Skeletal muscle cell (primary cell): ENCODE measurements at places on chromosomes 7 and 10.

DNA sequence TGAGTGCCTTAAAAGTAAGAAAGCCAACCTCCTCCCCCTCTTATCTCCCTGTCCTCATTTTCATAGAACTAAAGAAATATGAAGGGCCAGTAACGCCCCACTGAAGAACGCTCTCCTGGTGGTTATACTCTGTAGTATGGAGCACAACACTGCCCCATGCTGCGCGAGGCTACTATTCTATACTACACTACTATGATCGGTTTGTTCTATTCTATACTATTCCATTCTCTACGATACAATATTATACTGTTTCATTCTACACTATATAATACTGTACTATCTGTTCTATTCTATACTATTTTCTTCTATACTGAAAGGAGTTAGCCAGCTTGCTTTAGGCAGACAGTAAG, 34.8 kb downstream of the DIP2C start:
- DNase-seq, result no peak

GRCh38 chr7:105623378-105623777, 42.1 kb upstream of the EFCAB10 start:
- DNase-seq, result no peak

DNA sequence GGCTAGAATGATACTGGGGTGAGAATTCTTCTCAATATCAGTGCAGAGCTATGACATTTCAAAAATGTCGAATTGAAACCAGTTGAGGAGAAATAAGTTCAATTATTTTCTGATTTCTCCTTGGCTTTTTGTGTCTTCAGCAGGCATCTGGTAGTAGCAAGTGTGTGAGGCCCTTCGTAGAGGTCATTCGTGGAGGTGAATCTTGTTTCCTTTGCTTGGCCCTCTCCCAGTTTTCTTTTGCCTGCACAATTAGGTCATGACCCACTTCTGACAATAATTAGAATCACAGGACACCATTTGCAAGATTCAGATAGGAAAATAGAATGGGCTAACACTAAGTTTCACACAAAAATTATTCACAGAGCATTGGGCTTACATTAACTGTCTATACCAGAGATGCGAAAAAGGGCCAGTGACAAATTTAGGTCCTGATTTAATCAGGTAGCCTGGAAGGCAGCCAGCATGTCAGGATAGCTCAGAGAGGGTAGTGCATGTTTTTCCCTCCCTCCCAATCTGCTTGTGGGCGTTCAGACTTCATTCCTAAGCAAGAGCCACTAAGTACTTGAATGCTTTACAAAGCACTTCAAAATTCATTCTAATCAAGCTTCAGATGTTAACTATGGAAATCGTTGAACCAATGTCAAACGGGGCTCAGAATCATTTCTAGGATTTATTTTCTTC, 24.0 kb upstream of the A1CF start:
- no peak for DNase-seq

GRCh38 chr10:1411451-1411850, 325.9 kb downstream of the ADARB2 start:
- no peak for DNase-seq

- no peak for DNase-seq
Observed at GRCh38 chr10:79045566-79046175, 23.1 kb upstream of the ZMIZ1 start.

GRCh38 chr7:32594965-32595490, 99.7 kb downstream of the AVL9 start:
- no peak for DNase-seq

DNA sequence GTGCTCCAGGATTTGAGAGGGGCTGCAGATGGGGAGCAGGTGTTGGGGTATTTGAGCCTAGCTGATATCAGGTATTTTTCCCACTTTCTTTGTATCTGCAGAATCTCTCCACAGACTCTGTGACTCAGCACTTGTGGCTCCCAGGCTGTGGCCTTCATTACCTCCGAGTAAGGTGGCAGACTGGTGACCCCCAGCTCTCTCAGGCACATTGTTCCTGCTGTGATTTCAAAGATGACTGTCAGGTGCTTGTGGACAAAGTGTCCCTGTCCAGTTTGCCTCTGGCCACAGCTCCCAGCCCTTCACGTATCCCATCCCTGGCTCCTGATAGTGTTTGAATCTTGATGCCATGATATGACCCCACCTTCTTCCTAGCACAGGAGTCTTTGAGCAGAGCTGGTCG, 396.8 kb upstream of the PODXL start:
- DNase-seq, result no peak

- no peak for DNase-seq
Observed at GRCh38 chr10:47359101-47359500, 10.9 kb downstream of the RBP3 start.

DNA sequence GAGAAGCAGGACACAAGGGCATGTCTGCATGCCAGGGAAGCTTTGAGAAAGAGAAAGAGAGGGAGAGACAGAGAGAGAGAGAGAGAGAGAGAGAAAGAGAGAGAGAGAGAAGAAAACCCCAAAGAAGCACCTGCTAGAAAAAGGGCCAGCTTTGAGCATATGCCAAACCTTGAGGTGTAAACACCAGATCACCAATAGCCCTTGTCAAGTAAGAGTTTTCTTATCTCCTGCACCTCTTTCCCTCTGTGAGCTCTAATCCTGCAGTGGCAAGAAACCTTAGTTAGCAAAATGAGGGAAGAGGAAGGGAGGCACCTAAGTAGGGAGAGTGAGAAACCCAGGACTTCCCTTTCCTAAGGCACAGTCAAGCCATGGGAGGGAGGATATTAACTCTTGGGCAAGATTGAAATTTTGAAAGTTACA, 11.3 kb upstream of the TRDMT1 start:
- no peak for DNase-seq

DNA sequence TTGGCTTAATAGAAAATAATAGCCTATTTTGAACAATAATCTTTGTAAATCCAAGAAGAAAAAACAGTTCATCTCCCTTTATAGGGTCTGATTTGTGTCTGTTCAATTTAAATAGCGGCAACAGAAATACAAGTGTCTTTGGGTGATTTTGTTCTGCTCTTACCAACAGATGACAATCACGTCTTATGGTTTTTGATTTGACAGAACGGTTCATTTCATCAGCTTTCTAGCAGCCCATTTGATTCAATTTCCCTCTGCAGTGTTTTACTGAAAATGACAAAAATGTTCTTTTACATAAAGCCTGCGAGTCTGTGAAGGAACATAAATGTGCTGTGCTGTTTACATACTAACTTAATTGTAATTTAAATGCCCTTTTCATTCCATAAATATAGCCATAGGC, 180.5 kb downstream of the MGMT start:
- no peak for DNase-seq

DNA sequence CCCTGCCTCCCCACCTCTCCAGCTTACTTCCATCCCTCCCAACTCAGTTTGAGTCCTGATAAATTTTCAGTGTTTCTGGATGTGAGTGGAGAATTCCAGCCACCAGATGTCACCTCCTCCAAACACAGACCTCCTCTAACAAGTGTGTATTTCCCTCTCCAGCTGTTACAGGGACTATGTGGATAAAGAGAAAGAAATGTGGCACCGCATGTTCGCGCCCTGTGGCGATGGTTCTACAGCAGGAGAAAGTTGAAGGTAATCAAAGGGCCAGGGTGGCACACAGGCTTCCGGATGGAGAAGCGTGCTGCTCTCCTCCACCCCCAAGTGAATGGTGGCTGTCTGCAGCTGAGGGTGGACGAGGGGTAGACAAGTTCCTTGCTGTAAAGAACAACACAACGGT, 14.7 kb downstream of the FKBP6 start:
- DNase-seq, result peak; percentile 23

GRCh38 chr7:122803323-122803722, 82.9 kb downstream of the CADPS2 start:
- DNase-seq, result no peak

GRCh38 chr7:1536743-1537534, 6.4 kb downstream of the MAFK start:
- DNase-seq, result peak; percentile 96

- no peak for DNase-seq
Observed at GRCh38 chr10:50343702-50344331, 92.5 kb upstream of the ASAH2 start.

GRCh38 chr7:153370092-153370491, 610.5 kb downstream of the ACTR3B start:
- DNase-seq, result no peak

GRCh38 chr7:2040893-2041270, 191.9 kb downstream of the MAD1L1 start:
- DNase-seq, result no peak

- no peak for DNase-seq
Observed at GRCh38 chr10:24518981-24519597, 204.6 kb downstream of the ARHGAP21 start.

DNA sequence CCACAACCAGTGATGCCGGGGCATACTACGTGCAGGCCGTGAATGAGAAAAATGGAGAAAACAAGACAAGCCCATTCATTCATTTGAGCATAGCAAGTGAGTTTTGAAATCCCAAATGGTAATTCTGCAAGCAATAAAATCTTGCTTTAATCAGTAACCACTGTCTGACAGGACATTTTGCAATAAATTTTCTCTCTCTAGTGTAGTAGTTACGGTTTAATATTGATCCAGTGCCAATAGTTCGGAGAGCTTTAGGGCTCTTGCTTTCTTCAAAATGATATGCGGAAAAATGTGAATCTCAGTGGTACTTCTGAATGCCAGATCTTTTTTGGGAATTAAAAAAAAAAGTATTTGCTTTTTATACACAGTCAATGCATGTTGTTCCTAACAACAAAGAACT, 520.4 kb downstream of the SDK1 start:
- no peak for DNase-seq

DNA sequence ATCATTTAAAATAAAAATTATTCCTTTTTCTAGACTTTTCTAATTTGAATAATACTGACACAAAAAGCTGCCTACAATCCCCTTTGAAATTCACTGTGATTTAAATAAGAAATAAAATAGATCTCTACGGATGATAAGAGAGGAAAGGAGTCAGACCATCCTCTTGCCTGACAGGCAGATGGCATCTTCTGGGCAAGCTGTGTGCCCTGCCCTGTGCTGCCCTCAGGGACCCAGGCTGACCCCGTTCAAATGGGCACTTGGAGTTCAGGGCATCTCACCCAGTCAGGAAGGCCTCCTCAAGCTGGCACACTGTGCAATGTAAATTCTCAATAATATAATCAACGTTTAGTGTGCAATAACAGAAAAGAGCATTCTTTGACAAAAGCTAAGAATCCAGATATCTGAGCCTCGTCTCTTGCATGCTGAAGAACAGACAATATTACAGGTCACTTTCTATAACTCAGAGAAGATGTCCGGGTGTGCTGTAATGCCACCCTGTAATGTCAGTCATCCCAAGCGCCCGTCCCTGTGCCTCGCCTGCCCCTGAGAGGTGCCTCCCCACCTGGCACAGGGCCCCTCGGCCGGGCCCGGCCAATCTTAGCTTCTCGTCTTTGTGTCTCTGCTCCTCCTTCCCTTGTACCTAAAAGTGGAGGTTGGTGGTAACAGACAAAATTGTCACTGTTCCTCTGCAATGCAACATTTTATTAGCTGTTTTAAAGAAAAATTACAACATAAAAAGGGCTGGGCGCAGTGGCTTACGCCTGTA, 263.3 kb downstream of the COBL start:
- DNase-seq, result no peak

- peak; percentile 62 for DNase-seq
Observed at GRCh38 chr7:155069992-155070751, at the start of gene HTR5A. HTR5A (plus strand) TSS chr7:155070324; CDS start chr7:155070900, 576 bp downstream.

DNA sequence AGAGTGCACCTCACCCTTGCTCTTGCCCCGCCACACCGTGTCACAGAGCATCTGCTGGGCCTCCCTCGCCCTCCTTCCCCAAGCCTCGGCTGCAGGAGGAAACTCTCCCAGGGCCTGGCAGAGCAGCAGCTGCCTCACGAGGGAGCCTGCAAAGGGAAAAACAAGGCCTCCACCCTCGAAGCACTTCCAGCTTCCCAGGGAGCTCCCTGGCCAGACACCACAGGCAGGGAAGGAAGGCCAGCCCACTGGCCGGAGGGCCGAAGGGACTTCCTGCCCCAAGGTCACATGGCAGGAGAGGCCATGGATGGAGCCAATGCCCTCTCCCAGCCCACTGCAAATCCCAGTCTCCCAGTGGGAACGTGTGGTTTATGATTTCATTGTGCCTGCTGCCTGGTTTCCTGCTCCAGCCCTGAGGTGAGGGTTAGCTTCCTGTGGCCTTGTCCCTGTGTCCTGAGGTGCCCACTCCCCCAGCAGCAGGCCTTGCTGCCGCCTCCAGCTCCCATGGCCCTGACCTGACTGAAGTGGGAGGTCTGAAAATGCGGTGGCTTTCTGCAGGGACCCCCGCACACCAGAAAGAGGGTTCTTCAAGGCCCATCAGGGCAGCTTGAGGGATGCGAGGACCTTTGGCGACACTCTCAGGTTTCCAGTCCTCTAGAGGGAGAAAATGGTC, 100.5 kb upstream of the PPIF start:
- no peak for DNase-seq

DNA sequence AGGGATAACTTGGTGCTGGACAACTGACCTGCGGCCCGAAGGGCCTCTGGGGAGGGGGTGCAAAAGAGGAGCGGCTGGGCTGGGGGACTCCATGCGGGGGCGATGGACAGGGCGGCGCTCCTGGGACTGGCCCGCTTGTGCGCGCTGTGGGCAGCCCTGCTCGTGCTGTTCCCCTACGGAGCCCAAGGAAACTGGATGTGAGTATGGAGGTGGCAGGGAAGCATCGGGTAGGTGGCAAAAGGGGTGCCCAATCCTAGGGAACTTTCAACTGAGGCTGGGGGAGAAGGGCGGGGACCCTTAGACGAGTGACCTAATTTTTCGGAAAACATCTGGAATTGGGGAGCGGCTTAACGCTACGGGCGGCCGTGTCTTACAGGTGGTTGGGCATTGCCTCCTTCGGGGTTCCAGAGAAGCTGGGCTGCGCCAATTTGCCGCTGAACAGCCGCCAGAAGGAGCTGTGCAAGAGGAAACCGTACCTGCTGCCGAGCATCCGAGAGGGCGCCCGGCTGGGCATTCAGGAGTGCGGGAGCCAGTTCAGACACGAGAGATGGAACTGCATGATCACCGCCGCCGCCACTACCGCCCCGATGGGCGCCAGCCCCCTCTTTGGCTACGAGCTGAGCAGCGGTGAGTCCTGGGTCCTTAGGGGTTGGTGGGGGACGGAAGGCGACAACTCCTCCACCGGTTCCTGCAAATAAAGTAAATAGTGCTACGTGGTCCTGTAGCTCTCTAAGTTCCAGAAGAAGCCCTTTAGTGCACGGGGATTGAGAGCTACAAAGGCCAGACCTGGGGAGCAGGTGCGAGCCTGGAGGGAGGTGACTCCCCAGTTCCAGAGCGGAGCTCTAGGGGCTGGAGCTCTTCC, 622 bp downstream of the WNT16 start:
- no peak for DNase-seq

- DNase-seq, result no peak
Observed at GRCh38 chr10:4051011-4051640, 266.1 kb upstream of the KLF6 start.

- DNase-seq, result no peak
Observed at GRCh38 chr7:127530148-127530547, 55.2 kb downstream of the GCC1 start.

GRCh38 chr10:49133706-49134248, at the start of gene FAM170B:
FAM170B (minus strand) TSS chr10:49134021; CDS start chr10:49133918, 103 bp downstream.
- DNase-seq, result no peak
